ENCODE measurements at places on chromosomes 2 and 18.

- no peak for DNase-seq
These were observed 61.4 kb downstream of the DIPK1C start for GRCh38 chr18:74395648-74396154.

GRCh38 chr2:47890711-47891368 lies 15.5 kb downstream of the FBXO11 start:
- no peak for DNase-seq

GRCh38 chr2:219612577-219613286 lies 14.7 kb upstream of the SLC4A3 start:
- DNase-seq = no peak

GRCh38 chr2:203175371-203175770 lies 63.4 kb upstream of the CYP20A1 start:
- DNase-seq = no peak

- no peak for DNase-seq
These were observed 68.9 kb downstream of the METTL4 start for GRCh38 chr18:2502394-2502793.

DNA sequence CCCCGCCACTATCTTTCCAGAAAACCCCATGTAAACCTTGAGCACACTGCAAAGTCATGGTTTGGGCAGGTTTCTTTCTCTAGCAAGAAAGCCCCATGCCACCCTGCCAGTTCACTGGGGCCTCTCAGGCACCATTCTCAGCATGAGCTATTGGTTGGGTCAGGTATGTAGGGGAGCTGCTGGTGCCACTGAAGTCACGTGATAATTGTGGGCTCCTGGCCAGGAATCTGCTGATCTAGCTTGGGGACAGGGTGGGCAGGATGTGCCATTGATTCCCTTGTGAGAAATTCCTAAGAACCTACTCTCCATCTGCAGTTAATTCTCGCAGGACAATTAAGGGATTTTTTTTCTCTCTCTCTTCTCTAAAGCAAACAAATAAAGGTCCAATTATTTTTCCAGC lies 26.5 kb upstream of the HNMT start:
- no peak for DNase-seq

DNA sequence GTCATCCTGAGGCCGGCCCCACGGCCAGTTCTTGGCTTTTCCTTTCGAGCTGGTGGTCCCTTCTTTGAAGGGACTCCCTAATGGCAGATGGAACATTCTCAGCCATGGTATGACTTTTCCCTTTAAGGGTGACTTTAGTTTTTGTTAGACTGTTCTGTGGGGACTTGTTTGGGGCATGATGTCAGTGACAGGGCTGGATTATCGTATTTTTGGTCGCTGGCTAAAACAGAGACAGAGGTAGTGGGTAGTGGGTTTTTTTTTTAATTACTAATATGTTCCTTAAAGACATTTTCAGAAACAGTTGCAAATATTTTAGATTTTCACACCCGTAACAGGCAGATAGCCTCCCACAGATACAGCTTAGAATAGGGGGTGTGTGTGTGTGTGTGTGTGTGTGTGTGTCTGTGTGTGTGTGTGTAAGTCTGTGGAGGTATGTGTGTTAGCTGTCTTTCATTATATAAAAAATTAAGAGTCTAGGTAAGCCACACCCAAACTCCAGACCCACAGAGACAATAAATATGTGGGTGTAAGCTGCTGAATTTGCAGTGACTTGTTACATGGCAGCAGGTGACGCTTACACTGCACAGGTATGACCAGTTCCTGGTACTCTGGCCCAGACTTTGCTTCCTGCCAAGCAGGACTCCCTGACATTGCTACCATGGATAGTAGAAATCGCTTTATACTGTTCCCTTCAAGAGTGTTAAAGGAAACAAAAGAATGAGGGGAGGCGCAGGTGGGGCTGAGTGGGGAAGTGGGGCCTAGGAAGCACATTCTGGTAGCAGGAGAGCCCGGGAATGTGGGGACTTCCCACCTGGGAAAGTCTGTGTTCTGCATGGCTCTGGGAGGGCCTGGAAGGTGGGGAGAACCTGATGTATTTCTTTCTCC lies 20.9 kb downstream of the NCK2 start:
- no peak for DNase-seq

DNA sequence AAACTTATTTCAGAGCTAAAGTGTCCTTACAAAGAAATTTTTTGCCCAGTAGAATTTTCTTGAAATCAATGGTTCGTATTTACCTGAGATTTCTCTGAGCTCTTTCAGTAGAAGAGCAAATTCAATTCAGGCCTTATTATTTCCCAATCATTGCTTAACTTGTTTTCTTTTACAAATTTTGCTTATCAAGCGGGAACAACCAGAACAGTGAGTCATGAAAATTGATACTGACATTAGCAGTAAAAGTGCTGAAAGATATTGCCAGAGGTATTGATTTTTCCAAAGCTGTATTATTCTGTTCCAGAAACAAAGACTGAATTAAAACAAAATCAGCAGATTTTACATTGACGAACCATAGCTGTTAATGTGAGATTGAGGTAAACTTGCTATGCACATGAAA lies 10.1 kb upstream of the RIOK3 start:
- no peak for DNase-seq

- DNase-seq = no peak
These were observed 129.5 kb upstream of the TRIB2 start for GRCh38 chr2:12587228-12587627.

- no peak for DNase-seq
These were observed 57.3 kb upstream of the TANK start for GRCh38 chr2:161102770-161103450.

DNA sequence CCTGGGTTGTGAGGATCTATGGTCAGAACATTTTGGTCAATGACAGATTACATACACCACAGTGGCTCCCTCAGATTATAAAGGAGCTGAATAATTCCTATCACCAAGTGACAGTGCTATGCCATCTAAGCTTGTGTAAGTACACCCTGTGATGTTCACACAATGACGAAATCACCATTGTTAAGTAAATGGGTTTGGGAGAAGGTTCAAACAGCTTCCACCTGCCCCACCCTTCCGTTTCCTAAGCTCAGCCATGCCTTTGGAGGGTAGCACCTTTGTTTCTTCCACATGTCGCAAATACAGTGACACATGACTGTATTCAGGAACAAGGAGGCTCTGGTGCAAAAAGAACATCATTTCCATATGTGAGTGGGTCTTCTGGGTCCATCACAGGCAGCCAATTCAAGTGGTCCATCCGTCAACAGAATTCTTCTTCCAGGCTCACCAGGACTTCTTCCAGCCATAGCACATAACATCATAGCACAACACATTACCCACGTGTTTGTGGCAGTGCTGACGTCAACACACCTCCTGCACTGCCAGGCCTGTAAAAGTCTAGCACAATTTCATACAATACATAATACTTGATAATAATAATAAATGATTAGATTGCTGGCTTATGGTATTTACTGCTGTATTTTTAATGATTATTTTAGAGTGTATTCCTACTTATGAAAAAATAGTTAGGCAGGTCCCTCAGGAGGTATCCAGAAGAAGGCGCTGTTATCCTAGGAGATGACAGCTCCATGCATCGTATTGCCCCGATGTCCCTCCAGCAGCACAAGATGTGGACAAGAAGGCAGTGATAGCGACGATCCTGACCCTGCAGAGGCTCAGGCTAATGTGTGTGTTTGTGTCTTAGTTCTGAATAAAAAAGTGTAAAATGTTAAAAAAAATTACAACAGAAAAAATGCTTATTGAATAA lies 264.8 kb downstream of the ANAPC1 start:
- no peak for DNase-seq

DNA sequence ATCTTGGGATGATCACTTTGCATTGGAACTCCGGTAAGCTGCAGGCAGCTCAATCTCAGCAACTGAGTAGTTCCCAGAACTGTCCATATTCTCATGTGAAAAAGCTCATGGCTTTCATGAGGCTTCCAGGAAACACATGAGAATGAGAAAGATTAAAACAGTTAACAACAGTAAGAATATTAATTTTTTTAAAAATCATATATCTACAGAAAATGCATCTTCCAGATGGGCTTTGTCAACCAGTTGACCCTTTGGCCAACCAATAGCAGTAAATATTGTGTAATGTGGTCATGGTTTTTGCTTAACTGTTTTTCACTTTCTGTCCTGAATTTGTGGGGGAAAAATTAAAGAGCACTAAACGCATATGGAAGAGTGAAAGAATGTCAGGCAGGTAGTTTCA lies 131.2 kb upstream of the CCDC195 start:
- DNase-seq = peak; percentile 34

GRCh38 chr2:106618614-106619013 lies 131.4 kb downstream of the CD8B2 start:
- DNase-seq = no peak

DNA sequence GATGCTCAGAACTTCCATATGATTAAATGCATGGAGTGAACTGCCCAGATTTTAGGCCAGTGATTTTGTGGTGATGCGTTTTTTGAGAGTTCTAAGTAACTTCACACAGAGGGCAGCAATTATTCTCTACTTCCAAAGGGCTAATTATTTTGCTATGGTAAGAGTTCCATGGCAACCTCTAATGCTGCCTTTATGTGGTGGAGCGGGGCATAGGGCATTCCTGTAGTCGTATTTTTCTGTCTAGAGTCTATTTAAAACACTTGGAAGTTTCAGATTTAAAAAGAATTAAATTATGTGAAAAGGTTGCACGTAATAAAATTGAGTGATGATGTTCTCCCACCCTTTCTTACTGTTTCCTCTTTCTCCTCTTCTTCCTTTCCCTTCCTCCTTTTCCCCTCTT lies 63.9 kb upstream of the EML6 start:
- no peak for DNase-seq

DNA sequence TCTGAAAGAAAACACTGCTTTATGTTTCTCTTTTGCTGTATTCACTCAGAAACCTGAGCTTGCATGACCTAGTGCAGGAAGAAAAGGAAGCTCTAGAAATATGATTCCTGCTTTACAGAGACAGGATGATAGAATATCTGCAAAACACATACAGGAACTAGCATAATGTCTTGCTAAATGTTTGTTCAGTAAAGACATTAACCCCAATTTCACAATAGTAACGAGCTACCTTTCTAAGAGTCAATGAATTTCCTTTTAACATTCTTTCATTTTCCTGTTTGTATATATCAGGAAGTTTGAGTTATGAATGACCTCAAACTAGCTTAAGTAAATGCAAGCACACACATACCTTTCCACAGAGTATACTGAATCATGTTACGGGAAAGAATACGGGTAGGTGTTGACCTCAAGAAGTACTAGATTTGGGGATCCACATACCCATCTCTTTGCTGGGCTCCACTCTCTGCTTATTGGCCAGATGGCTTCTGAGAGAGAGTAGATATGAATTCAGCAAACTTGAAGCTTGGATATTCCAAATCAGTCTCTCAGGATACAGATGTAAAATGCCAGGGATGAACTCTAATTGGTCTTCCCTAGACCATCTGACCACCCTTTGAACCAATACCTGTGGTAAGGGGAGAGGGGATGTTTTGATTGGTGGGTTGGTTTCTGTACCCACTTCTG lies 18.2 kb upstream of the ACSL3 start:
- peak; percentile 16 for DNase-seq

- DNase-seq = no peak
These were observed 3.8 kb upstream of the UGT1A5 start for GRCh38 chr2:233708942-233709341.

- no peak for DNase-seq
These were observed 39.3 kb upstream of the EPB41L3 start for GRCh38 chr18:5582849-5583681.

DNA sequence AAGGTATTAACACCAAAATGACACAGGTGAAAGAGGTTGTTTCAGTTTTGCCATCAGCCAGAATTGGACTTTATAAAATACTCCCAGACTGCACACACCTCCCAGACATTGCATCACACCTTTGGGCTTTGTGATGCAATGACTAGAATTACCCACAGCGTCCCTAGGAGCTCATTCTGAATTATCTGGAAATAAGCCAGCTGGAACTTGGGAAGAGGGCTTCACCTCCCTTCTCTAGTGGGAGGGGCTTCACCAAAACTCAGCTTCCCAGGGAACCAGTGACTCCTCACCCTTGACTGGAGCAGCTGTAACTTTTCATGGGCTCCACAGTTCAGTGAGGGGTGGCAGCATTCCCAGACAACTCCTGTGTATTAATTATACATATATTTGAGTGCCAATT lies 83.1 kb upstream of the BZW1 start:
- DNase-seq = peak; percentile 42

GRCh38 chr2:190781604-190782198 lies 98.9 kb upstream of the GLS start:
- peak; percentile 43 for DNase-seq

DNA sequence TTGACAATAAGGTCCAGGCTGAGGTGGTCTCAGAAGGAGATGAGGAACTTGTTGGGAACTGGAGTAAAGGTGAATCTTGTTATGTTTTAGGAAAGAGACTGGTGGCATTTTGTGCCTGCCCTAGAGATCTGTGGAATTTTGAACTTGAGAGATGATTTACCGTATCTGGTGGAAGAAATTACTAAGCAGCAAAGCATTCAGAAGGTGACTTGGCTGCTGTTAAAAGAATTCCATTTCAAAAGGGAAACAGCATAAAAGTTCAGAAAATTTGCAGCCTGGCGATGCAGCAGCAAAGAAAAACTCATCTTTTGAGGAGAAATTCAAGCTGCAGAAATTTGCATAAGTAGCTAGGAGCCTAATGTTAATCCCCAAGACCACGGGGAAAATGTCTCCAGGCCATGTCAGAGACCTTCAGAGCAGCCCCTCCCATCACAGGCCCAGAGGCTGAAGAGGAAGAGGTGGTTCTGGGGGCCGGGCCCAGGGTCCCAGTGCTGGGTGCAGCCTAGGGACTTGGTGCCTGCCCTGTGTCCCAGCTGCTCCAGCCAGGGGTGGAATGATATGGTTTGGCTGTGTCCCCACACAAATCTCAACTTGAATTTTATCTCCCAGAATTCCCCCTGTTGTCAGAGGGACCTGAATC lies 73.5 kb downstream of the FIGN start:
- no peak for DNase-seq

- DNase-seq = no peak
These were observed 424.5 kb downstream of the NBAS start for GRCh38 chr2:15136639-15137038.

GRCh38 chr2:230661072-230661957 lies 51.3 kb upstream of the CAB39 start:
- no peak for DNase-seq

GRCh38 chr2:112834396-112835037 lies 2.1 kb downstream of the IL1B start:
- DNase-seq = no peak

GRCh38 chr2:26740890-26741302 lies 23.2 kb upstream of the SLC35F6 start:
- DNase-seq = no peak

DNA sequence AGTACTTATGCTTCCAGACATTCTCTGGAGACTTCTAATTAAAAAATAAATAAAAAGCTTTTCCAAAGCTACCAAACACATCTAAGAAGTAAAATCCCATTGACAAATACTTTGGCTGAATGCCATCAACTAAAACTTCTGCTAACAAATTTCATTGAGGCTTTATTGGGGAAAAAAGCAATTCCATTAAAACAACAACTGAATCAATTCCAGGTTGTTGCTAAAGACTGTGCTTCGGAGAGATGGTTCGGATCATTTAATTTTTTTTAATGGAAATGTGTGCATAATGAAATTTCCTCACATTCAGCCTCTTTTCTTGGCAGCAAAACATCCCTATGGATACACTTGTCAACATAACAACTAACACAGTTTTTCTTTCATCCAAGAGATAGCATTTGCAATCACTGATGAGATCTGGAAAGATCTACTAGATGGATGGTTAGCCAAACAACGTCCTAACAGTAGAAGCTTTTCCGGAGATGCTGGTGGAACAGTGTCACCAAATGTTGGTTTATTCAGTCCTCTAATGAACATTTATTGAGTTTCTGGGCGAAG lies 446.1 kb upstream of the FAM98A start:
- no peak for DNase-seq

Data from renal pelvis (tissue), 12 donors.